Forelimb muscle (tissue), 1 donor: ENCODE measurements at places on chromosomes 1 and 21. TPM values are rescaled to one million over a fixed set of nuclear protein-coding genes. Genes with fewer than 3 reads are reported as not detected.

DNA sequence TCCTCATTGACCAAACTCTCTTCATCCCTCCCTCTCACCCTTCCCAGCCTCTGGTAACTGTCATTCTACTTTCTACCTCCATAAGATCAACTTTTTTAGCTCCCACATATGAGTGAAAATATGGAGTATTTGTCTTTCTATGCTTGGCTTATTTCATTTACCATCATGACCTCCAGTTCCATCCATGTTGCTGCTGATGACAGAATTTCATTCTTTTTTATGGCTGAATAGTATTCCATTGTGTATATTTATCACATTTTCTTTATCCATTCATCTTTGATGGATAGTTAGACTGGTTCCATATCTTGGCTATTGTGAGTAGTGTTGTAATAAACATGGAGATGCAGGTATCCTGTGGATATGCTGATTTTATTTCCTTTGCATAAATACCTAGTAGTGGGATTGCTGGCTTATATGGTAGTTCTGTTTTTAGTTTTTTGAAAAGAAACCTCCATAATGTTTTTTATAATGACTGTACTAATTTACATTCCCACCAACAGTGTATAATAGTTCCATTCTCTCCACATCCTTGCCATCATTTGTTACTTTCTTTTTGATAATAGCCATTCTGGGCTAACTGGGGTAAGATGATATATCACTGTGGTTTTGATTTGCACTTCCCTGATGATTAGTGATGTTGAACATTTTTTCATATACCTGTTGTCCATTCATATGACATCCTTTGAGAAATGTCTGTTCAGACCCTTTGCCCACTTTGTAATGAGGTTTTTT, 35.7 kb downstream of the IARS2 start:
- DNase-seq: no peak

DNA sequence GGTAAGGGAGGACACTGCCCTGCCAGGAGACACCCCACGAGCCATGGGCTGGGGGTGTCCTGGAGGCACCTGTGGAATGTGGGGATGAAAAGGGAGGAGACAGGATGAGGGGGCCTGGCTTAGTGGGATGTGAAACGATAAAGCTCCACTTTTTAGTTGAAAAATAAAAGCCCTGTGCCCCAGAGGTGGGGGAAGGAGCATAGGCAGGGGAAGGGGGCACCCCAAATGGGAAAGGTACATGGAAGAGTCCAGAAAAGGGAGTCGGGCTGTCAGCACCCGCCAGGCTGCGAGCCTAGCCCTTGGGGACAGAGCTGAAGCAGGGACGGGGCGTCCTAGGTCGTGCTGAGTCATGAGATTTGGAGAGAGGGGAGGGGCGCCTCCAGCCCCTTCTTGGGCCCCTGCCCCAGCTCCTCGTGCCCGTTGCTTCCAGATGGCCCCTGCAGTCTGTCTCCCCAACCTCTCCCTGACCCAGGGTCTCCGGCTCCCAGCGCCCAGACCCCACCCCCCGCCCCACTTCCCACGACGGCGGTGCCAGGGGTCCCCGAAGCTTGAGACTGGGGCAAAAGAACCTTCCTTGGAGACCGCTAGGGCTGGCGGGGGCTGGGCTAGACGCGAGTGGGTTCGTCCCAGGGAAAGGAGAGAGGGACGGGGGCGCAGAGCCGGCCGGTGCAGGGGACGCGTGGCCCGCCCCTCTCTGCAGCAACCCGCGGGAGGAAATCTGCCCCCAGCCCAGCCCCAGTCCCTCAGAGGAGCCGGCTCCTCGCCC, 795 bp downstream of the SYT2 start:
- DNase-seq: no peak

DNA sequence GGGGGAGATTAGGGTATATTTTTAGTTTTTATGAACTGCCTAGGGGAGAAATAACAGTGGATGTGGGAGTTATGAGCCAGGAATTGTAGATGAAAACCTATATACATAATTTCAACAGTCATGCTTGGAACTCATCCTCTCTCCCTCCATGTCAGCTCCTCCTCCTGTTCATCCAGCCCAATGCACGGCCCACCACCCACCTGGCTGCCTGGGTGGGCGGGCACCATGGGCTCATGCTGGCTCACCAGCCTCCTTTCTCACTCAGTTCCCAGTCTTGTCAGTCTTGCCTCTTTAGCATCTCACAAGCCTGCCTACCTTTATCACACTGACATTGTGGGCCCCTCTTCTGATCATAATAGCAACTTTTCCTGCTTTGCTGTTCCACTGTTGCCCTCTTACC, 336.0 kb downstream of the DISC1 start:
- no peak for DNase-seq

GRCh38 chr1:61641578-61642336, 83.2 kb downstream of the TM2D1 start:
- peak; percentile 48 for DNase-seq

- DNase-seq: no peak
Observed at GRCh38 chr21:15171546-15171945, 106.7 kb upstream of the NRIP1 start.

GRCh38 chr1:107949467-107950253, 15.3 kb downstream of the VAV3 start:
- DNase-seq: no peak

- no peak for DNase-seq
Observed at GRCh38 chr1:235423214-235423652, 56.0 kb downstream of the TBCE start.

- no peak for DNase-seq
Observed at GRCh38 chr1:190477762-190478148, at the start of gene BRINP3. Gene BRINP3 (minus strand): TSS chr1:190477864.

GRCh38 chr1:36300526-36300925, 5.6 kb upstream of the SH3D21 start:
- DNase-seq: no peak

GRCh38 chr1:51296383-51297357, 33.7 kb downstream of the TTC39A start:
- peak; percentile 26 for DNase-seq

DNA sequence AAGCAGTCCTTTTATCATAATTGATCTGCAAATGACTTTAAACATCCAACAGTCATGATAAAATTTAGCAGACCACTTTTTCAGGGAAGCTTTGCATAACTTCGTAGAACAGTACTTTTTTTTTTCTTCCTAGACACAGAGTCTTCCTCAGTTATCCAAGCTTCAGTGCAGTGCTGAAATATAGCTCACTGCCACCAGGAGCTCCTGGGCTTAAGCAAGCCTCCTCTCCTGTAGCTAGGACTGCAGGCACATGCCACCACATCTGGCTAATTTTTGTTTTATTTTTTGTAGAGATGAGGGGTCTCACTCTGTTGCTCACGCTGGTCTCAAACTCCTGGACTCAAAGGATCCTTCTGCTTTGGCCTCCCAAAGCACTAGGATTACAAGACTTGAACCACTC, 3.8 kb downstream of the F13B start:
- no peak for DNase-seq

GRCh38 chr1:15961492-15961891, 14.4 kb downstream of the ZBTB17 start:
- DNase-seq: no peak

GRCh38 chr1:114482585-114482984, 28.4 kb downstream of the TRIM33 start:
- no peak for DNase-seq

DNA sequence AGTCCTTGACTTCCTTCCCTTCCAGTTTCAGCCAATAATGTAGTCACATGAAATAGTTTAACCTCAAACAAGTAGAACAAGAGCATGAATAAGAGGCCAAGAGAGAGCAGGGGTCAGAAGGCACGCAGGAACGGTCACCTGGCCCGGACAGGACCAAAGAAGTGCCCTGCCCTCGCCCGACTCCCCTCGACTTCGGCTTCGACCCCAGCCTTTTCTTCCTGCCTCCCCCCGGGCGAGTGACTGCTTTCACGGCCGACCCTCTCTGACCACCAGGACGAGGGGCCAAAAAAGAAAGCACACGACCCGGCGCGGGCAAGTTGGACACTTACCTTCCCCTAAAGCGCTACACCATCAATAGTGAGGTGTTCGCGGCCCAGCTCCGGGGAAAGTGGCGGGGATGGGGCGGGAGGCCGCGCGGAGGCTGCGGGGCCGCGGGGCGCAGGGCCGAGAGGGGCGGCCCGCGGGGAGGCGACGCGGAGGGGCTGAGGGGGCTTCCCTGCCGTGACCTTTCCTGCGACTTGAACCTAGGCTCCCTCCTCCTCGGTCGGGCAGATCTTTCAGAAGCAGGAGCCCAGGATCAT, 519 bp downstream of the RERE start:
- no peak for DNase-seq

DNA sequence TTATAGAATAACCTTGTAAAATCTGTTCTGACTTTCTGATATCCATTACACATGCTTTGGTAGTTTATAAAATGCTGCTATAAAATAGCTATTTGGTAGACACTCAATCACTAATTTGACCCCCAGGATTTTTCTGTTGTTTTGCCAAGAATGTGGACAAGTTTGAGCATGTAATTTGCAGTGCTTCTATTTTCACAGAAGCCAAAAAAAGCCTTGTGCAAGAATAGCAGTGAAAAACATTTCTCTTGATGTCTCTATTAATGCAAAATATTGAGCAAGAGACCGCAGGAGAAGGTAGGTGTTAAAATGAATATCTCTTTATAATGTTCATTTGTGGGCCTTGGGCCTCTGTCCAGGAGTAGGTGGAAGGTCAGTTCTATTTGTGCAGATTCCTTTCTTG, 22.5 kb downstream of the MAP3K7CL start:
- no peak for DNase-seq

- DNase-seq: no peak
Observed at GRCh38 chr1:203395751-203396150, 44.8 kb upstream of the FMOD start.

DNA sequence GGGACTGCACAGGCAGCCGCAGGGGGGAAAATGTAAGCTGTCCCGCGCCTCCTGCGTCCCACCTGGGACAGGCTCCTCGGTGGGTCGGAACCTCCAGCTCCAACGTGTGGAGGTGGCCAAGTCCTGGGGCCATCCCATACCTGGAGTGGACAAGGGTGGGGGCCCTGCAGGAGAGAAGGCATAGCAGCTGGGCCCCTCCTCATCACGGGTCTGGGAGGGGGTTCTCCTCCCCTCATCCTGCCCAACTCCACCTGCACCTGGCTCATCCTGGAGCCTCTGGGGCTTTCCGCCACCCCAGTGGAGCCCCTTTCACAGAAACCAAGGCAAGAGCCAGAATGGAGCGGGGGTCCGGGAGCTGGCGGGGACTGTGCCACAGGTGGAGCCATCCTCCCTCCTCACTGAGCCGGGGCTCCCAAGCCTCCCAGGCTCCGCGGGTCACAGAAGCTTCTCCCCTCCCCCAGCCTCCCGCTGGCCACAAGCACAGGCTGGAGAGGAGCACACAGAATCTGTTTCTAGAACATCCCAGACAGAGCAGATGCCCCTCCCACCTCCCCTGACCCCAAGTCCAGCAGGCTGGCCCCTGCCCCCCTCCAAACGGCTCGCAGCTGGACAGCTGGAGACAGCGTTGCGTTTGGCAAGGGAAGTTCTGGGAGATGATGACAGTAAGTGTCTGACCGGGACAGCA, 65.8 kb downstream of the MEGF6 start:
- DNase-seq: no peak

DNA sequence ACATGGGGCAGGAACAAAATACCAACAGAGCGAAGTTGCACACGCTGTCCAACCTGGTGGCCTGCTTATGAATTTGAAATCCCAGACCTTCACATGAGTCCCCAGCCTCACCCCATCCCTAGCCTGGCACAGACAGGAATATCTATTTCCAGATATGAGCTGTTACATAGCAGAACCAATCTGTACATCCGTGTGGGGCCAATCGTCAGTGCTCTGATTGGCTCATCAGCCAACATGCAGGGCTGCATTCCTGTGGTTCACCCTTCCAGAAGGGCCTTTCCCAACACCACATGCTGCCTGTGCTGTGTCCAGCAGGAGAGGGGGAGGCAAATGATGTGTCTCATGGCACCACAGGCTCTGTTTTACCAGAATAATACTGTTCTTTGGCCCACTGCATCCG, 31.3 kb downstream of the CCN1 start:
- no peak for DNase-seq

GRCh38 chr1:217363319-217363718, 267.6 kb downstream of the GPATCH2 start:
- no peak for DNase-seq

GRCh38 chr1:161298116-161298515, 11.7 kb downstream of the MPZ start:
- no peak for DNase-seq

GRCh38 chr1:12185036-12185917, 18.5 kb downstream of the TNFRSF1B start:
- DNase-seq: no peak

- DNase-seq: no peak
Observed at GRCh38 chr1:69475021-69475420, 92.7 kb upstream of the LRRC7 start.

- DNase-seq: no peak
Observed at GRCh38 chr1:40411294-40411693, 37.8 kb downstream of the SMAP2 start.

- no peak for DNase-seq
Observed at GRCh38 chr1:25245809-25246599, 1.2 kb downstream of the RSRP1 start.

DNA sequence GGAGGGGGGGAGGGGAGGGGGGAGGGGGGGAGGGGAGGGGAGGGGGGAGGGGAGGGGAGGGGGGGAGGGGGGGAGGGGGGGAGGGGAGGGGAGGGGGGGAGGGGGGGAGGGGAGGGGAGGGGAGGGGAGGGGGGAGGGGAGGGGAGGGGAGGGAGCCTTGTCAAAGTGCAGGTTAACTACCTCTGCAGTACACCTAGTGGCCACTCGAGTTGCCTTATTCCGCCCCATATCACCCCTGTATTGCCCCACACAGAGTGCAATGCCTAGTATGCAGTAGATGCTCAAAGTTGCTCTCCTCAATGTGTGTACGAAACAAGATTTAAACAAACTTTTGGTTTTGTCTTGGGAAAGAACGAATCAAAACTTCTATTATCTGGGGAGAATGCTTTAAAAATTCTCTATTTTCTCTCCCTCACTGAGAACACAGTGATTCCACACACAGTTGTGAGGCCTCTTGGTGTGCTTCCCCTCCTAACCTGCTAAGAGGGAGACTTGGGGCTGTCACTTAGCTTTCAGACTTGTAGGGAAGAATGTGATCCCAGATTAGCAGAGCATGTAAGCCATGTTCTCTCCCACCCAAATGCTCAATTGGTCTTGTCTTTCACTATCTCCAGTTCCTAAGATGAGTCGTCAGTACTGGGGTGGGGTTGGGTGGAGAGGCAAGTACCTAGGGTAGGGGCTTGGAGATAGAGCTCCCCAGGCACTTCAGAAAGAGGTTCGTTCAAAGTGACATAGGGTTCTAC, 79.7 kb upstream of the MAP10 start:
- no peak for DNase-seq

- no peak for DNase-seq
Observed at GRCh38 chr21:45562965-45563364, 20.7 kb upstream of the SLC19A1 start.

GRCh38 chr1:30760596-30761324, 3.2 kb upstream of the LAPTM5 start:
- DNase-seq: no peak

The DDOST gene
- 122 TPM for polyA plus RNA-seq

The TGFBR3 gene
- polyA plus RNA-seq: 23.1 TPM

The OR2T27 gene
- not detected for polyA plus RNA-seq

The CRP gene
- polyA plus RNA-seq: not detected

The CELA3B gene
- not detected for polyA plus RNA-seq

The SLC30A2 gene
- 1.00 TPM for polyA plus RNA-seq

The CDC42BPA gene
- polyA plus RNA-seq: 25.6 TPM

The CBR1 gene
- polyA plus RNA-seq: 20.8 TPM

The AMY1B gene
- polyA plus RNA-seq: not detected

The SPOCD1 gene
- polyA plus RNA-seq: 0.32 TPM

The TMEM269 gene
- 0.83 TPM for polyA plus RNA-seq

The NBPF10 gene
- 1.3 TPM for polyA plus RNA-seq

The DLGAP3 gene
- 0.16 TPM for polyA plus RNA-seq

The SYCP1 gene
- polyA plus RNA-seq: not detected

The FAAH gene
- 20.1 TPM for polyA plus RNA-seq

The RIMS3 gene
- 0.57 TPM for polyA plus RNA-seq

The KRTAP13-2 gene
- polyA plus RNA-seq: not detected
